ENCODE measurements at places on chromosomes 4 and X. TPM values are rescaled to one million over a fixed set of nuclear protein-coding genes. Genes with fewer than 3 reads are reported as not detected.

DNA sequence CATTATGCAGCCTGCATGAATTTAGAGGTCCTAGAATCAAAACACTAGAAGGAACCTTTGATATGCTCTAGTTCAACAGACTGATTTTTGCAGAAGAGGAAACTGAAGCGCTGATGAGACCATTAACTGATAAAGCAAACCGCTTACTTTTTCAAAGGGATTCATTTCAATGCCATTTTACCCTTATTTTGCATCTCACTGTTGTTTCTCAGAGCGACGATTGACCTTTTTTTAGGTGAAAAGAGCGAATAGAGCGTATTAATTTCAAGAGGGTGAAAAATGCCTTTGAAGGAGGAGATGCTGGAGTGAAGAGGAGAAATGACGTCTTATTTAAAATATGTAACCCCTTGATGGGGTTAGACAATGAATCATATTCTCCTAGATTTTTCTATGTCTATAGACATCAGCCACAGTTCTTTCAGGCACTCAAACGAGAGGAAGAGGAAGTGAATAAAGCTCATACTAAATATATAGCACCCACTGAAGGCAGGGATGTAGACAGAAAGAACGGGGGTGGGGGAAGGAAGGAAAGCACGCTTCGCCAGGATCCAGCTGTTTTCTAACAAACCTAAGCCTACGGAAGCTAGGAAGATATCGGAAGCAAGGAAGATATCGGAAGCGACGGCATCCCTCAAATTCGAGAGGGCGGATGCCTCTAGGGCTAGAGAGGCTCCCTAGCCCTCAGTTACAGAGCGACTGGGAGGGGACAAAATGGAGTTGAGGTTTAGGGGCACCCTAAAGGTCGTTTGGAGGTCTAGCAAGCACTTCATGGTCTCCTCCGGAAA is 848 bp downstream of the ACSL4 start:
- peaks cover 3% of the 10 kb centered on the region for H3K4me1 ChIP-seq
- peaks cover 3% of the 10 kb centered on the region for H3K27me3 ChIP-seq
- no peaks in the 10 kb centered on the region for H3K36me3 ChIP-seq
- peak overlapping the region; percentile 94 for H3K27ac ChIP-seq

DNA sequence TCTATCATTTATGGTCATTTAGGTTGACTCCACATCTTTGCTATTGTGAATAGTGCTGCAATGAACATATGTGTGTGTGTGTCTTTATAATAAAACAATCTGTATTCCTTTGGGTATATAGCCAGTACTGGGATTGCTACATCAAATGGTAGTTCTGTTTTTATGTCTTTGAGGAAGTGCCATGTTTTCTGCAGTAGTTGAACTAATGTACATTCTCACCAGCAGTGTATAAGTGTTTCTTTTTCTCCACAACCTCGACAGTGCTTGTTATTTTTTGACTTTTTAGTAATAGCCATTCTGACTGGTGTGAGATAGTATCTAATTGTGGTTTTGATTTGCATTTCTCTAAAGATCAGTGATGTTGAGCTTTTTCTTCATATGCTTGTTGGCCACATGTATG is 80.5 kb downstream of the ARHGAP6 start:
- H3K27ac ChIP-seq: no peak overlapping the region
- H3K36me3 ChIP-seq: no peaks in the 10 kb centered on the region
- H3K27me3 ChIP-seq: peaks cover 2% of the 10 kb centered on the region
- H3K4me3 ChIP-seq: no peak overlapping the region
- no peak for DNase-seq

GRCh38 chr4:15077969-15078368 is 75.7 kb downstream of the CPEB2 start:
- H3K4me1 ChIP-seq: no peaks in the 10 kb centered on the region
- peaks cover 4% of the 10 kb centered on the region for H3K36me3 ChIP-seq
- no peak for DNase-seq
- no peak overlapping the region for H3K4me3 ChIP-seq
- no peak overlapping the region for H3K27ac ChIP-seq
- H3K27me3 ChIP-seq: peaks cover 2% of the 10 kb centered on the region

GRCh38 chrX:46665232-46666152 is 91.9 kb downstream of the CHST7 start:
- no peaks in the 10 kb centered on the region for H3K4me1 ChIP-seq
- no peak for DNase-seq
- no peak overlapping the region for H3K27ac ChIP-seq
- H3K4me3 ChIP-seq: no peak overlapping the region

GAGE2A gene
- total RNA-seq: not detected

MAGEA9B gene
- not detected for total RNA-seq

Measured in glutamatergic neuron (in vitro differentiated cells).